ENCODE measurements at places on chromosomes 1 and 21.
A peak's percentile ranks its signal among the peaks of the same experiment; 100 is the strongest.

- DNase-seq, result no peak
Observed at GRCh38 chr1:155912056-155912536, 947 bp upstream of the RIT1 start.

GRCh38 chr1:52668711-52669110 is 29.4 kb downstream of the COA7 start:
- no peak for DNase-seq

- DNase-seq, result peak; percentile 9
Observed at GRCh38 chr21:41170442-41170841, 2.5 kb downstream of the BACE2 start.

GRCh38 chr1:172640111-172640510 is 18.8 kb upstream of the FASLG start:
- DNase-seq, result no peak

DNA sequence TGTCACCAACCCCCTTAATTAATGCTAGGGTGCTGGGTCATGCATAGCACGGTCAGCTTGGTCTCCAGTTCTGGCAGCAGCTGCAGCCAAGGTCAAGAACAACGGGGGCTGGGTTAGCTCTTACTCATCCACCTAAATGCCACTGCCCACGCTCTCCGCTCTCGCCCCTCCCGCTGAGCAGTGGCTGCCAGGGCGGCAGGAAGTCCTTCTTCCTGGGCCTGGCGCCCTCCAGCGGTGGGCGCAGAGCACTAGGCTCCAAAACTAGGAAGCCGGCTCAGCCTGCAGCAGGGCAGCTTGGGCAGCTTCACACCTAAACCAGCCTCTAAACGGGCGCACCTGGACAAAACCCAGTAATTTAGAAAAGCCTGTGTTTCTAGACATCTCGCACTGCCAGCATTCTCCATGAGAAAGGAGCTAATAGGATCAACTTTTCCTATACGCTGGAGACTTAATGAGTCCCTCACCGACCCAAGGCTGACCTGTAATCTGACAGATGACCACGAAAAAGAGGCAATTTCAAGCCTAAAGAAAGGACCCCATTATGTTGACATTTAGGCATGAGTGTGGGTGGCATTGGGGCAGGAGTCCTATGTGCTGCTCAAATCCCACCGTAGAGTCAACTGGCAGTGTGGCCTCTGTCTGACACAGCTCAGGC is 78.4 kb upstream of the LRRN2 start:
- DNase-seq, result peak; percentile 56

Data from hematopoietic multipotent progenitor cell treated with erythropoietin and hydrocortisone succinate and interleukin-3 and kit ligand, for 17 days (in vitro differentiated cells).